SW 1271 (cell line): ENCODE measurements at places on chromosomes 3 and 15.

GRCh38 chr3:139339219-139339906 lies 4.5 kb upstream of the MRPS22 start:
- no peak for DNase-seq

- no peak for DNase-seq
These were observed 91.3 kb upstream of the SLC4A7 start for GRCh38 chr3:27575499-27575898.

GRCh38 chr3:134699721-134700120 lies 48.9 kb upstream of the KY start:
- DNase-seq: no peak

DNA sequence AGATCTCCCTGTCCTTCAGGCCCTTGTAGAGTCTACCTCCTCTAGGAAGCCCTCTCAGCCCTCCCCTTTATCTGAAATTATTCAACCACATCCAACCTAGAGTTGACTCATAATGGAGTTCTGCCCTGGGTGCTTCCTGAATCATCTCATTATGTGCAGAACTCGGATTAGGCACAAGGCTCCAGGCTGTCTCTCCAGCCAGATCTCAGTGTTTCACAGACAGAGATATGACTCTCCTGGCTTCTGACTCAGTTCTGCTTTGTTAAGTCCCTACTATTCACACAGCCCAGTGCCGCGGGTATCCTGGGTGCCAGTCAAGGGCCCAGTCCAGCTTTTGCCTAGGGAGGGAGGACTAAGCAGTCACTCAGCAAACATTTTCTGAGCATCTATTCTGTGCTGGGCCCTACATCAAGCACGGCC lies 9.3 kb downstream of the STRA6 start:
- peak; percentile 37 for DNase-seq

DNA sequence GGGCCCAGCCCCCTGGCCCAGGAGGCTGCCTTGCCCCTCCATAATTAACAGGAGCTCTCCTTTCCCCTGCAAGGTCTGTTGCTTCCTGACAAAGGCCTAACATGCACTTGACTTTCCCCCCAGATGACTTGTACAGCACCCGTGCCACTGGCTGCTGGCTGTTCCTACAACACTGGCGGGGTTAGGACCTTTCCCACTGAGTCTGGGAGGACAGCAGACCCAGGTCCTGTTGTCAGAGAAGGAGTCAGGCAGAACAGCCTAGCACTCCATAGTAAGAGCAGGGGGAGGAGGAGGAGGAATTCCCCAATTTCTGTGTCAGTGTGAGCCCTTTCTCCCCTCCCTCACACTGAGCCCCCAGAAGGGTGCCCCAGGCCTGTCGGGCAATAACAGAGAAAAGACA lies 99.2 kb downstream of the CORO2B start:
- no peak for DNase-seq

DNA sequence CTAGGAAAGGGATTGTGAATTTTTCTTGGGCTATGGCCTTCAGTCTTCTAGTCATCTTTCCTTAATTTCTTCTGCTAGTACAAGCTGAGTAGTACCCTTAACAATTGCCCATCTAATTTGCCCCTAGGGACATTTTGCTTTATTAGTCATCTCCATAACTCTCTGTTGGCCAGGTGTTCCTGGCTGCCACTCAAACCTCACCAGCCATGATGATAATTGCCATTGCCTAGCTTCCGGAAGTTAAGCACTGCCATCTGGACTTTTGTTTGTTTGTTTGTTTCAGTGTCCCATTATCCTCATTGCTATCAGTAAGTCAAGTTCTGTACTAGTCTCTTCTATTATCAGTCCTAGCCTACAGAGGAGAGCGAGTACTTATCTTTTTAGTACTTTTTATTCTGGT lies 36.6 kb upstream of the UBL7 start:
- no peak for DNase-seq

- DNase-seq: peak; percentile 25
These were observed 48.6 kb upstream of the C15orf39 start for GRCh38 chr15:75153087-75153486.

DNA sequence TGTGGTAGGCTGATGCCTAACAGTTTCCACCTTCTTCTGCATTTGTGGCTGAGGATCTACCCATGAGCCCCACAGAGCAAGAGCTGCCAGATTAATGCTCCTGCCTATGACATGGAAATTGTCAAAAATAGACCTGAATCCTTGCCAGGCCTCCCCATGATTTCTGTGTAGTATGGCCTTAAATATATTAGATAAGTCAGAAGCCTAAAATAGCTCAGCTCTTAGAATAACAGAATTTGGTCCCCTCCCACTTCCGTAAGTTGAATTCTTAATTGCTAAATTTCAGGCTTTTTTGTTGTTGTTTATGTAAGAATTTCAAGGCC lies 129.0 kb downstream of the SERPINI1 start:
- DNase-seq: no peak

DNA sequence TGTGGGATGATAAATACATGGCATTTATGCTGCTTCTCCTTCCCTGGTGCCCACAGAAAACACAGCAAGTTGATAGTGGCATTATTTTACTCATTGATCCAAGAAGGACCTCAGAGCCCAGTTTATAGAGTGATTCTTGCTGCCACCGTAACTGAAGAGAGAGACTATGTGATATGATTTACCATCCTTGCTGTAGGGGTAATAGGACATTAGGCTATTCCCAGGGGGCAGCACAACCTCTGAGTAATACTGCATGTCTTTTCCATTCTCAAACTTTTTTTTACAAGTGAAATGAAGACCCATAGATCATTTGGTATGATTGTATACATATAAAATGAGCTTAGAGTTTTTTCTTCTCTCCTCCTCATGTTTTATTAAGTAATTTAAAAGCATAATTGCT lies 136.4 kb downstream of the ABI3BP start:
- no peak for DNase-seq

- no peak for DNase-seq
These were observed 618.7 kb downstream of the EDEM1 start for GRCh38 chr3:5806192-5806591.

- no peak for DNase-seq
These were observed 20.0 kb downstream of the PCCB start for GRCh38 chr3:136270179-136270578.

GRCh38 chr3:78255403-78255802 lies 1215.5 kb downstream of the ROBO2 start:
- no peak for DNase-seq

GRCh38 chr3:2568929-2569328 lies 470.3 kb downstream of the CNTN4 start:
- no peak for DNase-seq

DNA sequence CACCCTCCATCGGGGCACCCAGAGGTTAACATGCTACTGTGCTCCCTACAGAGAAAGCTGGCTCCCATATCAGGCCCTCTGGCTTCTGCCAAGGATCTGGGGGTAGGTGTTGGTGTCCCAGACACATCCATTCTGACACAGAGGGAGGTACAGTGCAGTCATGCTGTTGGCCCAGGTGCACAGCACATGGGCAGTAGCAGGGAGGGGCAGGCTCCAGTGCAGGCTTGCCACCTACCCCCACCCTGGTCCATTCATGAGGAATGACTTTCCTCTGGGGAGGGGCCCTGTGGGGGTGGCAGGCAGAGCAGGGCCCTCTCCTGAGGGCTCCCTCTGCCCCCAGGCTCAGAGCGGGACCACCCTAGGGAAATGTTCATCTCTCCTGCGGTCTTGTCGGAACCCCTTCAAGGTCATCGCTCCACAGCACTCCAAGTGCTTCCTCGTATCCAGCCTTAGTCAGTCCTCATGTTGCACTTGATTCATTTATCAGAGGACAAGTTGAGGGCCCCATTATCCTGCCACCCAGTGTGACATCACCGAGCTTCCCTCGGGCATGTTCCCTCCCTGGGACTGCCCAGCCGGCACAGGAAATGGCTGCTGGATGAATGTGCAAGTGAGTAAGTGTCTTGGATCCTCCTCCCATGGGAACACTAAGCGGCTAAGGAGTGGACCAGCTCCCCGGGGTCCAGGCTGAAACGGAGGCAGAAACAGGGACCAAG lies 10.0 kb downstream of the DUSP7 start:
- DNase-seq: peak; percentile 63

GRCh38 chr15:77505556-77505955 lies 84.9 kb downstream of the HMG20A start:
- no peak for DNase-seq

DNA sequence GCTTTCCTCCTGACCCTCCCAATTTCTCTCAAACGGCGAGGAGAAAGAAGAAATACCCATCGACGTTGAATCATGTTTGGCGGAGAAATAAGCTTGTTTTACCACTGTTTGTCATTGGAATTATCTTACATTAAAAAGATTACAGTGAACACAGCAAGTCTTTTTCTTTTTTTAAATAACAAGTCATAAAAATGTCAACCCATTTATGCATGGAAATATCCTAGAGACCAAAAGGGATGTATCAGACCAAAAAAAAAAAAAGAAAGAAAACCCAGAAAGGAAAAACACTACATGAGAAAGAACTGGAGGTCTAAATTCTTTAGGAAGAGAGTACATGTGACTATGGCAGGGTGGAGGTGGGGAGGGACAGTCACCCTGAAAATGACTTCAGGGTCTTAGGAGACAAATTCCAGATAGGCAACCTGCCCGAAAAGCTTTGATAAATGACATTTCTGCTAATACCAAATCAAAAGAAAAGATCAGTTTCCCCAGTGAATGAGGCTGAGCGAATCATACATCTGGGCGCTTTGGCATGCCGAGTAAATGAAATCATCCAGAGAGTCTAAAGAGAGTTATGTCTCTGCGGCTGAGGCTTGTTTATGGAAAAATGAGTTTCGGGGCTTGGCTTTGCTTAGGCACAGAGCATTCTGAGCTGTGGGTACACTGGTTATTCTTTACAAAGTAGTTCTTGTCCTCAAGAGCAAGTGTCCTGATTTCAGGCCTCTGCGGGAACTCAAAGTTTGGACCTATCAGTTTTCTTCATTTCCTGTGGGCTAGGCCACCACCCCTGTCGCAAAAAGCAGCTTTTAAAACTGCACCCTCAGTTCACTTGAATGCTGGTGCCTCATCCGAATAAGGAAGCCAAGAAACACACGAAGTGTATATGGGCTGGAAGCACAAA lies 110.1 kb upstream of the TGFBR2 start:
- no peak for DNase-seq

DNA sequence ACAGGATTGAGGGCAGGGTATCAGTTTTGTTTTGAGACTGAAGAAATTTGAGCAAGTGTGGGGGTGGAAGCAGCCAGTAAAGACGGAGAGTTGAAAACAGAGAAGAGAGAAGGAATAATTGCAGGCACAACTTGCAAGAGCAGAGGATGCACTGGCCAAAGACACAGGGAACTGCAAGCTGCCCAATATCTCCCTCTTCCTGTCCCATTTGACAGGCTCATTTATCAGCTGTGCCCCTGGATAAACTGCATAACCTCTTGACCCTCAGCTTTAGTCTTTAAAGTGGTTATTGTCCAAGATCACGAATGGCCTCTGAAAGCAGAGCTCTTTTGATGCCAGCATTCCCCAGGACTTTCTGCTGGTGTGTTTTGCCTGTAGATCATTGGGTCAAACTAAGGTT lies 5.0 kb upstream of the RAMAC start:
- DNase-seq: no peak

DNA sequence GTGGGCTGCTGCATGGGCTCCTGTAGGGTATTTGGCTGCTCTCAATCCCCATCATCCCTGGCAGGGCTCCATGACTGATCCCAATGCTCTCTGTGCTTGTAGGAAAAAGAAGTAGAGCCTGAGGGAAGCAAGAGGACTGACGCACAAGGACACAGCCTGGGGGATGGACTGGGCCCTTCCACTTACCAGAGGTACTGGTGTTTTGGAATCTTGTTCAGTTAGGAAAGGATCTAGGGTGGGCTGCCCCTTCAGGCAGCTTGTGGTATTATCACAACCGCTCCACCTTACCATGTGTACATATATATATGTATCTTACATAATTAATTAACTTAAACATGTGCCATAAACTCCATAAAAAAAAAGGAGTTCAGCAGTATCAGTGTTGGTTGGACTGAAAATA lies 1.3 kb downstream of the SLC28A2 start:
- DNase-seq: no peak

- no peak for DNase-seq
These were observed 70.7 kb upstream of the LSAMP start for GRCh38 chr3:116515973-116516372.

DNA sequence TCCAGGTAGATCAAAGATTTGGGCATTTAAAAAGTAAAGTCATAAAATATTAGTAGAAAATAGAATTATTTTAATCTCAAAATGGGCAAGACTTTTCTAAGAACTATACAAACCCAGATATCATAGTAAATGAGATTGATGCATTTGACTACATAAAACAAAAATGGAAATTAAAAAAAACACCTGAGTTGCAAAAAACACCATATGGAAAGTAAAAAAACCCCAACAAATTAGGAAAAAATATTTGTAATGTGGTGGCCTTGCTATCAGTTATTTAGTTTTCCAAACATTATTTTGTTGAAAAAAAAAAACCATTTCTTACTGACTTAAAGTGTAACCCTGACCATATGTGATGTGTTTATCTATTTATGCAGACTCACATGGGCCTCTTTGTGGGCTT lies 97.2 kb downstream of the PDCD6IP start:
- DNase-seq: no peak

GRCh38 chr3:176651622-176652021 lies 545.7 kb downstream of the TBL1XR1 start:
- no peak for DNase-seq

- DNase-seq: no peak
These were observed 120.2 kb downstream of the MEGF11 start for GRCh38 chr15:66133247-66133885.

DNA sequence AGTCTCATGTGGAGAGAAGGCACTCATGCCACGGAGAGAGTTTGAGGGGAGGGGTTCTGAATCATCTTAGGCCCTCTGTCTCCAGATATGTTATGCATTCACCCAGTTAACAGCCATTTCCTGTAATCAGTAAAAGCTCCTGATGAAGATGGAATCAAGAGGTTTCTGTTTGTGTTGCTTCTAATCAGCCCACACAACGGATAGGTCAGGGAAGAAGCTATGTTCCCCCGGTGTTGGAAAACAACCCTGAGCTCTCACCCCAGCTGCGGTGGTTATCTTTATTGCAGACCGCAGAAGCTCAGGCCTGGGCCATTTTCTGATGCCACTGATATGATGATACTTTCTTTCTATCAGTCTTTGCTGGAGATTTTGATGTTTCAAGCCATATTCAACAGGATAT lies 338.5 kb upstream of the ONECUT1 start:
- DNase-seq: no peak

DNA sequence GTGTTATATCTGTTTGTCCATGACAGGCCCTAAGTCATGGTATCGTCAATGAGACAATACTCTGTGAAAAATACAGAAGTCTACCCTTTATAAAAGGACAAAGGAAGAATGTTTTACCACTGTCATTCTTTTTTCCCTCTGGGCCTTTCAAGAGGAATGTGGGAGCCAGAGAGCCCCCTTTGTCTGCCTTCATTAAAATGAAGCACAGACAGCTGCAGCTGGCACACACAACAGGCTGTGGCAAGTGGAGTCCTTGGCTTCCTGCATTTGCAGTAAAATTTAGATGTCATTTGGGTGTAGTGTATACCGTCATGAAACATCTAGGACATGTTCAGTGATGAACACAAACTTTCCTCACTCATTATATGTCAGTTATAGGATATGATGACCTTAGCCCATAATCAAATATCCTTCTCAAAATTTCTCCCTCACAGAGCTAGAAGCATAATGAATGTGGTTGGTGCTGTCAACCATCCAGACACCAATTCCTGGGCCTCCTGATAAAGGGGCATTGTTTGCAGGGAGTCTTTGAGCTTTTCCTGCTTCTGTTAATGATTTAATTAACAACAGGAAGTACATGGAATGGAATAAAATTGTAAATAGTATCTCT lies 76.4 kb downstream of the DHX36 start:
- DNase-seq: no peak

- no peak for DNase-seq
These were observed 521.2 kb downstream of the RBMS3 start for GRCh38 chr3:29802057-29802456.

- DNase-seq: no peak
These were observed 66.6 kb downstream of the C3orf20 start for GRCh38 chr3:14741510-14741909.
